ENCODE measurements at places on chromosomes 12 and 14.

DNA sequence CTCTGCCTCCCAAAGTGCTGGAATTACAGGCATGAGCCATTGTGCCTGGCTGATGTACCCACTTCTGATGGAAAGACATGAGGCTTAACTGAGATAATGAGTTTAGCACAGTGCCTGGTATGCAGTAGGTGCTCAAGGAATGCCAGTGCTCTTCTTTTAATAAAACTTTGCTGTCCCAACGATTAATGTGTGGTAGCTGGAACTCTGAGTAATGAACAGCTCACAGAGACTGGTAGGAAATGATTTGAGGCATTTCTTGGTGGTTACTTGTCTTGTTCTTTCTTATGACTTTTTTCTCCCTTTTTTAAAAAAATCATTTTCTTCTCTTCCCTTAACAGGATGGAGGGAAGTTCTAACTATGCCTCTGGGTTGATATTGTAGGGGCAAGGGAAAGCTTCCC, 235.7 kb upstream of the PWP1 start:
- DNase-seq = no peak

- DNase-seq = no peak
These were observed 226.7 kb upstream of the ABCD2 start for GRCh38 chr12:39846304-39846703.

DNA sequence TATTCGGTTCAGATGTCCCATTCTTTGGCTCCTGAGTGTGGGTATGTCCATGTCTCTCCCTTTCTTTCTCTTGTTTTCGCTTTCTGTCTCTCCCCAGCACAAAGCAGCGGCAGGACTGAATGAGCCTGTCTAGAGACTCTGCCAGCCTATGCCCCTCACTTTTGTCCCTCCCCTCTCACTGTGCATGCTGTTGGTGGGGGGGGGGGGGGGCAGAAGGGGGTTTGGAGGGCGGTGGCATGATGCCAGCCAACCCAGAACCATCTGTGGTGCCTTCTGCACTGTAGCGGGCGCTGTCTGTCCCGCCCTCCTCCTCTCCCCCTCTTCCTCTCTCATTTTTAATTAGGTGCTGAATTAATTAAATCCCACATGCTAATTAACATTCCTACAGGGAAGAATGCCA, 17.7 kb downstream of the NGDN start:
- DNase-seq = no peak

- no peak for DNase-seq
These were observed 9.1 kb upstream of the TBX5 start for GRCh38 chr12:114414866-114415524.

DNA sequence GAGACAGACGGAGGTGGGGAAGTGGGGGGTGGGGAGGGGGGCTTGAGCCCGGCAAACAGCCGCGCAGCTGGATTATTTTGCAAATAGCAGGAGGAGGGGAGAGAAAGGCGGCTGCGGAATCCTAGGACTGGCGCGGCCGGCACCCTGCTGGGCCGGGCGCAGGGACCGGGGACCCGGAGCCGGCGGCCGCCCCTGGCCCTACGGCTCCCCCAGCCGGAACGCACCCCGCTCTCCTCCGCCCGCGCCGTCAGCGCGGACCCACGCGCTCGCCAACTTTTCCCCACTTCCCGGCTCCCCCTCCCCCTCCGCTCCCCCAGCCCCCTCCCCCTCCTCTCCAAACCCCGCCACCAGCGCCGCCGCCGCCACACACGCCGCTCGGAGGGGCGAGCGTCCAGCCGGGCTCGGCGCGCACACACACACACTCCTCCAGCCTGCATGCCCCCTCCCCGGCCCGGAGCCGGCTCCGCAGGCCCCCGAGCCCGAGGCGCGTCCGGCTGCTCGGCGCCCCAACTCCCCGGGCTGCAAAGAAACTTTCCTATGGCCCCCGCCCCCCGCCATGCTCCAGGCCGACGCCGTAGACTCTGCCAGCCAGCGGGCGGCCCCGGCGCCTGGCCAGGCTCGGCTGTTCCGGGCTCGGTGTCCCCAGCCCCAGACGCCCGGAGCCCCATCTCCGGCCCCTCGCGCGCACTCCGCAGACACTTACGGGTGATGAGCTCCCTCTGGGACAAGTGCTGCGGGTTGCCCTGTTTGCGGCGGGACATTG, 1.4 kb downstream of the BCL11B start:
- no peak for DNase-seq

DNA sequence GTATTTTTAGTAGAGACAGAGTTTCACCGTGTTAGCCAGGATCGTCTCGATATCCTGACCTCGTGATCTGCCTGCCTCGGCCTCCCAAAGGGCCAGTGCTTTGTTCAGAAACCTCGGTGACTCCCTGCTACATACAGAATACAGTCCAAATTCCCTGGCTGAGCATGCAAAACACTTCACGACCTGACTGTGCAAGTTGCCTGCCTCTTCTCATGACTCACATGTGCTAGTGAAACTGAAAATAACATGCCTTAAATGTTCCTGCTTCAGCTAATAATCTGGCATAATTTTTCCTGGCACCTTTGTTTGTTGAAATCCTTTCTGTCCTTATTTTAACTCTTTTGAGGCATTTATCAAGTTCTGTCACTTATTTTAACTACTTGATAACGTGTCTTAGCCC, 8.2 kb downstream of the DMAC2L start:
- no peak for DNase-seq

GRCh38 chr14:79544698-79545070, 666.6 kb downstream of the DIO2 start:
- DNase-seq = no peak

DNA sequence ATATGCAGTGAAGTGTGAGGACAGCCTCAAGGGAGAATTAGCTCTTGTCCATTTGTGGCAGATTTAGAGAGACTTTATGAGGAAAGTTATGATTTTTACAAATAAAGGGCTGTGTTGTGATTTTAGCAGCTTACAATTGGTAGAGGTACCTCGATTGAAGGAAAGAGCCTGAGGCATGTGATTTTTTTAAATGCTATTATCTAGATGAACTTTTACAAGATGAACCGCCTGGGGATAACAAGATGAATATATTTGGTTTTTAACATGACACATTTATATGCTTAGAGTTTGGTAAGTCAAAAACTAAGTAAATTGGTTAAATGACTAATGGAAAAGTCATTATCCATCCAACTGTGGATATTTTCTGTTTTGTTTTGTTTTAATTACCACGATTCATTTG, 52.6 kb downstream of the AEBP2 start:
- no peak for DNase-seq

DNA sequence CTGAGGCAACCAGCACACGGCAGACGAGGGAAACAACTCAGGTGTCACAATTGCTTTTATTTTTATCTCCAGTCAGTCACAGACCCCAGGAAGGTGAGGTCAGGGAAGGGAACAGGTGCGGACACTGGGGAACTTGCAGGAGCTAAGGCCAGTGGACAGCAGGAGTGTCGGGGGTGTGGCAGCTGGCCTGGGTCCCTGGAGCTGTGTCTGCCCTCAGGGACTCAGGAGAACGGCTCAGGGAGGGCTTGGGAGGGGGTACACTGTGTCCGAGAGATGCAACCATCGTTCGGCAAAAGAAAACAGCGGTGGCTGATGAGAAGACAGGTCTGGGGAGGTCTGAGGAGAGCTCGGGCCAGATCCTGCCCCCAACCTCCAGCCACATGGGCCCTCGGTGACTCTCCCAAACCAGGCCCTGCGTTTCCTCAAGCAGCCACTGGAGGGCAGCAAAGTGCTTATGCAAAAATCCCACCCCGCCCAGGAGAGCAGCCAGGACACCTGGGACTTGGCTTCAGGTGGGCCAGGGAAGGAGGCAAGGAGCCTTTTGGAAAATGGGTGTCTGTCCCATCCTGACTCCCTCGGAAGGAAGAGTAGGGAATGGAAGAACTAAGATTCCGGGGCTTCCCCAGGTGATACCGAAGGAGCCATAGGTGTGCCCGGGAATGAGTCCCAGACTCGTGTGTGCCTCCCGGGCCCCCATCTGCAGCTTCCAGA, 24.1 kb upstream of the BCDIN3D start:
- DNase-seq = peak; percentile 67

DNA sequence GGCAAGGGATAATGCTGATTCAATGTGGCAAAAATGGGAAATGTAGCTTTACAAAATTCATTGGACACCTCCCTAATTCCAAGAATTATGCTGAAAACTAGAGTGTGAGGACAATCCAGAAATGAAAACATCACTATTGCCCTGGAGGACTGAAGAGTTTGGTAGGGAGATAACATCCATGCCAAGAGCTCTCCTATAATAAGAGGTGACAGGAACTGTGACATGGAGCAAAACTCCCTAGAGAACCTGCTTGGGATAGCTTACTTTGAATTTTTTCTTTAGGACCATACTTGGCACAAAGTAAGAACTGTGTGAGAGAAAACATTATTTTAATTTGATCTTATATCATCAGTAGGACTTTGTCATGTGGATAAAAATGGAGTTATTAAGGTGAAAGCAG, 48.9 kb downstream of the STON2 start:
- no peak for DNase-seq

DNA sequence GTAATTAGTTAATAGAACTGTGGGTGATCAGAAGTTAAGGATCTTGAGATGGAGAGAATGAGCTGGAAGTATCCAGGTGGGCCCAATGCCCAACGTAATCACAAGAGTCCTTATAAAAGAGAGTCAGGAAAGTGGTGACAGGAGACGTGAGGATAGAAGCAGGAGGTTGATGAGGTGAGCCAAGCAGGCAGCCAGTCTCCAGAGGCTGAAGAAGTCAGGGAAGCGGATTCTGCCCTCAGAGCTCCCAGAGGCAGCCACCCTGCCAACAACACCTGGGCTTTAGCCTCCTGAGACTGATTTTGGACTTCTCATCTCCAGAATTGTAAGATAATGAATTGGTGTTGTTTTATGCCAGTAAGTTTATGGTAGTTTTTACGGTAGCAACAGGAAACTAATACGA, 10.1 kb upstream of the SAV1 start:
- DNase-seq = no peak

- no peak for DNase-seq
These were observed 9.8 kb upstream of the FKBP4 start for GRCh38 chr12:2785017-2785416.

DNA sequence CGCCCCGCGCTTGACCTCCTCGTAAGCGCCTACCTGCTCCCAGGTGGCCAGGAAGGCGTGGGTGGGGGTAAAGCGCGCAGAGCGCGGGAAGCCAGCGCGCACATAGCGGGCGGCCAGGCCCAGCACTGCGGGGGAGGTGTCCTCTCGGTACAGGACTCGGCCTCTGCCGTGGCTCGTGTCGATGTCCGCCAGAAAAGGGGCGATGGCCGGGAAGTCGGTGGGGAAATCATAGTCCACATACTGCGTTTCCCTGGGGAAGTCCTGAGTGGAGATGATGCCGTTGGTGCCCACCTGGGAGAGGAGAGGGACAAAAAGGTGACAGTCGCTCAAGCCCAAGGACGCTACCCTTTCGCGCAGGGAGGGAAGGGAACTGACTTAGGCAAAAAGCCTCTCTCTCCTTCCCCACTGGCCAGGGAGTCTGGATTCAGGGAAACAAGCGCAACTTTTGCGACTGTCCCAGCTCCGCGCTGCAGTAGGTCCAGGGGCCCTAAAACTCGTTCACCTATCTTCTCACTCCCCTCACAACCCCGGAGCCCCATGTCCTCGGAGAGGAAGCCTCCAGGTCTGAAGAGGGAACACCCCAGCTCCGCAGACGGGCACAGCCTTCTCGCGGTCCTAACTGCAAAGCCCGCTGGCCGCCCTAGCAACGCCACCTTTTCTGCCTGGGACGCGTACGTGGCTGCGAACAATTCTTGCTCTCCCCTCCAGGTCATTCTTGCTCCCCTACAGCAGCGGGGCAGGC, 815 bp downstream of the NID2 start:
- no peak for DNase-seq

DNA sequence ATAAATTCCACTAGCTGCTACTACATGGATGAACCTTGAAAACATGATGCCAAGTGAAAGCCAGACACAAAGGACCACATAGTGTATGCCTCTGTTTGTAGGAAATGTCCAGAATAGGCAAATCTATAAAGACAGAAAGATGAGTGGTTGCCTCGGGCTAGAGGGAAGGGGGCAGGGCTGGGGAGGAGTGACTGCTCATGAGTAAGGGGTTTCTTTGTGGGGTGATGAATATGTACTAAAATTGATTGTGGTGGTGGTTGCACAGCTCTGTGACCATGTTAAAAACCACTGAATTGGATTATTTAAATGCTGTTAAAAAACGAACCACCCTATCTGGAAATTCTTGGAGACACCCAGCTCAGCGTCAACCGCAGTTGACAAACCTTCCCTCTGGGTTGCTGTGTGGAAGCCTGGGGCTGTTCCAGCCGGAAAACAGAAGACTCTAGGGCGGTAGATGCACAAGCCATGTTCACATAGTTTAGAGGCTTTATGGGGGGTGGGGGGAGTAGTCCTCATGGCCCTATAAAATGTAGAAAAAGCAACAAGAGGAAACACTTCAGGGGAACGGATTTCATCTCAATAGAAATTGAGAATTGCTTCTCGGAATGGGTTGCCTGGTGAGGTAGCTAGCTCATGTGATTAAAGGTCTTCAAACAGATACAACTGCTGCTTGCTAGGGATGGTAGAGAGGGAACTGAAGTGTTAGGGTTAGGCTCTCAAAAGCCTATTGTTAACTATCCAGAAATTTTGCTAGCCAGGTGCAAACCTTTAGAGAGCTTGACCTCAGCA, 29.4 kb downstream of the RIN3 start:
- DNase-seq = no peak

DNA sequence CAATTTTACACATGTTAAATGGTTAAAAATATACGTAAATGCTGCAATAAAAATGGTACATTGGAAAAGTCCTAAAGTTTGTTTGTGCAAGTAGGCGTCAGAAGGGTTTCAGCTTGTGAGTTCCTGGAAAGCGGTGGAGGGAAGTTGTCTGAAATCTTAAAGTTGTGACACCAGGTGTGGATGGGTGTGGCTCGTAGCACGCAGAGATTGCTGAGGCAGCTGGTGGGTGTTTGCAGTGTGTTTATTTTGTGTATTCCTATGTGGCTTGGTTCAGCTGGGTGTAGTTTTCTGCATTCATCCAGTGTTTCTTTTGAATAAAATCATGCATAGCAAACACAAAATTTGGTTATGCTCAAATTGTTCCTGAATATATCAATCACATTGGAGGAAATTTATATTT, 136.8 kb upstream of the TBX3 start:
- DNase-seq = no peak

- DNase-seq = no peak
These were observed 79.5 kb downstream of the IRF2BPL start for GRCh38 chr14:76948976-76949375.

GRCh38 chr12:59845293-59845692, 249.5 kb downstream of the SLC16A7 start:
- no peak for DNase-seq

GRCh38 chr12:122228092-122228491, 2.2 kb upstream of the DIABLO start:
- DNase-seq = no peak

DNA sequence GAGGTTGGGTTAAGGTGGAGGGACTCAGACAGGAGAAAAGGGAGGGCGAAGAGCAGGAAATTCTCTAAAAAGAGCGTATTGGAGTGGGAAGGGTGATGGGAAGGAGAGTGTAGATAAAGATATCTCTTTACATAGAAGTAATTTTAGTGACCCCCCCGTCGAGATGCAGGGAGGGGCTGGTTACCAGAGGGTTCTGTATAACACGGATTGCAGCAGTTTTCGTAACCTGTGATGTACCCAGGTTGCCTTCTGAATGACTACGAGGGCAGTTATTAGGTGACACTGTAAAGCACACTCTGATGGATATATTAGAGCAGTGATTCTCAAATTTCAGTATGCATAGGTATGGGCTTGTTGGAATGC, 443 bp downstream of the DNAL1 start:
- DNase-seq = no peak

Measured in stimulated activated CD4-positive, alpha-beta T cell treated with anti-CD3 and anti-CD28 coated beads, Interleukin-4, amount 100 ng/mL, for 4 hours (primary cell).